ENCODE measurements at places on chromosomes 1 and 21. TPM values are rescaled to one million over a fixed set of nuclear protein-coding genes. Genes with fewer than 3 reads are reported as not detected.

ANGEL2 gene
- 59.9 TPM for total RNA-seq

BRDT gene
- not detected for total RNA-seq

PGLYRP4 gene
- not detected for total RNA-seq

CLCA4 gene
- total RNA-seq = not detected

HOOK1 gene
- total RNA-seq = 8.6 TPM

NBPF4 gene
- 0.11 TPM for total RNA-seq

OBSCN gene
- total RNA-seq = 44.3 TPM

MAP3K21 gene
- total RNA-seq = 1.3 TPM

DNA sequence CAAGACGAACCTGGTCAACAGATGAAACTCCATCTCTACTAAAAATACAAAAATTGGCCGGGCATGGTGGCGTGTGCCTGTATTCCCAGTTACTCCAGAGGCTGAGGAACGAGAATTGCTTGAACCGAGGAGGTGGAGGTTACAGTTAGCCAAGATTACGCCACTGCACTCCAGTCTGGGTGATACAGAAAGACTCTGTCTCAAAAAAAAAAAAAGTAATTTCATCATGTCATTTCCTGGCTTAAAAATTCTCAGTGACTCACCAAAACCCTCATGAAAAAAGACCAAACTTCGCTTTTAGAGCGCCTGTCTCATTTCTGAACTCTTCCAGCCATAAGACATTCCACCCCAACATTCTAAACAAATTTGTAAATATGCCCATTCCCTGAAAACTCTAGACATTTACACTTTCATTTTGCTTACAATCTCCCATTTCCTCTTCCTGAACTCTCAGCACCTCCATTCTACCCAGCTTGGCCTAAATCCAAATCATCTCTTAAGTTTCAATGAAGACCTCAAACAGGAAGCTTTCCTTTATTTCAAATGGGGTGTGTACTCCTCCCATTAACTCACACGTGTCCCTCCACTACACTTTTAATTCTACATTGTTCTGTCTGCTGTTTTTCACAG lies 50.5 kb upstream of the PRRC2C start:
- no peak for DNase-seq

GRCh38 chr1:177210071-177210470 lies 39.3 kb downstream of the BRINP2 start:
- DNase-seq = no peak

DNA sequence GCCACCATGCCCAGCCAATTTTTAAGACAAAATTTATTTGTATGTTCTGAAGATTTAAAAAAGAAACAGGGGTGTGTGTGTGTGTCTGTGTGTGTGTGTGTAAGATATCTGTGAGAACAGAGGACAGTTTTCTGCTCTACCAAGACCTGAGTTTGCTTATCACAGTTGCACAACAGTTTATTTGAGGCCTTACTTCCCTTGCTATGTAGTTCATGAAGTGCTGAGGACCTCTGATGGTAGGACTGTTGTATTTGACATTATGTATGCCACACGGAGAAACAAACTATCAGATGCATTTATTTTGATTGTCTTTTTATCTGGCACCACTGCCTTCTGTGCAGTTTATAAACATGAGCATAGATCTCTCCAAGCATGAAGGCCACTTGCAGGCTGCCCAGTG lies 355.2 kb downstream of the PBX1 start:
- DNase-seq = no peak

GRCh38 chr1:87528754-87529517 lies 200.3 kb downstream of the LMO4 start:
- DNase-seq = no peak

GRCh38 chr1:183180634-183181056 lies 5.4 kb upstream of the LAMC2 start:
- DNase-seq = no peak

DNA sequence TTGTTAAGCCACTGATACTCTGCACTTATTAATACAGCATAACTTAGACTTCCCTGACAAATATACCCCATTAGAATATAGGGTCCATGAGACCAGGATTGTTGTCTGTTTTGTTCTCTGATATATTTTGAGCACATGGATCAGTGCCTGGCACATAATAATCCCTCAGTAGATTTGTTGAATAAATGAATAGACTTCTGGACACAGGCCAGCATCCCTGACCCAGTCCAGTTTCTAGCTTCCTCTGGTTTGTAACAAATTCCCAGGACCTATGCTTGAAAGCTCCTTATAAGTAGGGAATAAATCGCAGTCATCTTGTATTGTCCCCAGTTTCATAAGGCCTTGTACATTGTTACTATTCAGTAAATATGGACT lies 58.2 kb upstream of the GADD45A start:
- DNase-seq = no peak

DNA sequence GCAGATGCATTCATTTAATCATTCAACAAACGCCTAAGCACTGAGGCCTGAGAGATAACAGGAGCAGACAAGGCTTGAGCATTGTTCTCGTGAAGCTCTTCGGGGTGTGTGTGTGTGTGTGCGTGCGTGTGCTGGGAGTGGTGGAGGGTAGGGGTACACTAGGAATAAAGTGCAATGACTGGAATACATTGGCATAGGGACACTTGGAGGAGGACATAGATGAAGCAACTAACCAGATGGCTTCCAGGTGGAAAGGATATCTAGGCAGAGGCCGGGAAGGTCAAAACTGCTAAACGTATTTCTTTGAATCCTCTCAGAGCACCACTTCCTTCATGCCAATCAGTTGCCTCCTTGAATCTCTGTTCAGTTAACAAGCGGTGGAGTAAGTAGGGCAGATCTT lies 92.6 kb downstream of the TPR start:
- DNase-seq = no peak

- DNase-seq = no peak
Measured at GRCh38 chr1:24751833-24752232, 6.6 kb downstream of the CLIC4 start.

DNA sequence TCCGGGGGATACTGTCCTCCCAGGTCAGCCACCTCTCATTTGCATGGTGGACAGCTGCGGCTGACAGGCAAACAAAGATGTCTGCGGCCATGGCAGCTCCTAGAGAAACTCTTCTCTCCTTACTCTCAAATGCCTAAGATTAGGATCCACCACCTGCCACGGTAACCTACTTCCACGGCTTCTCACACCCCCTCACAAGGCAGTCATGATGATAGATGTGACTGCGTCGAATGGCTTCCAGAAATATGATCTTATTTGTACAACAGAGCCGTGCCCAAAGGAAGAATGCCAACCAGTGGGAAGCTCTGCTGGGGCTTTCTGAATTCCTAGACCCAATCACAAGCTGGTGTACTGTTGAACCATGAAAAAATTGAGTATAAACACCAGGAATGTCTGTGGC lies 73.4 kb downstream of the BACE2 start:
- DNase-seq = no peak

DNA sequence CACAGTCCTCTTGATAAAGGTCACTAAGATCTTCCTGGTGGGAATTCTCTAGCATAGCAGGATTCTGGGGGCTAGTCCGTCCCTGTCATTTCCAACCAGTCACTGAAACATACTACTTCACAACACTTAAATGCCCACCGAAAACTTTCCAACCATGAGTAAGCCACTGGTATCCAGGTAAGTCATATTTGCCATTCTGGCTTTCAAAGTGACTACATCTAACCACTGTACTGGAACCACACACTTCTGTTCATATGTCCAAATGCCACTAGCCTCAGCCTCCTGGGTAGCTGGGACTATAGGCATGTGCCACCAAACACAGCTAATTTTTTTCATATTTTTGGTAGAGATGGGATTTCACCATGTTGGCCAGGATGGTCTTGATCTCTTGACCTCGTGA lies 64.3 kb upstream of the VANGL1 start:
- DNase-seq = no peak

- DNase-seq = peak; percentile 36
Measured at GRCh38 chr1:231931846-231932454, 305.4 kb downstream of the DISC1 start.

DNA sequence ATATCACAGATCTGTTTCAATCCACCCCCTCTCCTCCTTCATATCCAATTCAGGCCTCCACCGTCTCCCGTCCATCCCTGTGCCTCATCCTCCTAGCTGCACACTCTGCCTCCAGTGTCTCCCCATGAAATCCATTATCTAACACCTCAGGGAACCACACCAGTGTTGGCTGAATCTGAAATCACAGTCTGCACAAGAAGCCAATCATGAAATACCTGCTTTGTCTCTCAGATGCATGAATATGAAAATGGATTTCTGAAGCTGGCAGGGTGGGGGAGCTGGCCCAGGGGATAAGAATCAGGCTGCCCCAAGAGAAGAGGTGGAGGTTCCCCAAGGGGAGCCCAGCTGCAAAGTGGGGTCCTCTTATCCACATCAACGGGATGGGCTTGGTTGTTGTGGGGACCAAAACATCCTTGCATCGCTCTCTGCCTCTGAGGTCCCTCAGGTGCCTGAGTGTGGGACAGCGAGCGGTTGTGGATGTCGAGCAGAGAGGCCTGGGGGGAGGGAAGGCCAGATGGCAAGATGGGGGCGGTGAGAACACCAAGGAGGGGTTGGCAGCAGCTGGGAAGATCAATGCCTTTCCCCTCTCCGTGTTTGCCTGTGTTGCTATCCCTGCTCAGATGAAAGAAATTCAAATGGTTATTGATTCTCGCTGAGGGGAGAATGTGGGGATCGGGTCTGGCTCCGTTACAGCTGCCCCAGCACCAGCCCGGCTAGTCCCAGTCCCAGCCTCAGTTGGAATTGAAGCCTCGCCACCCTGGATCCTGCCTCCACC lies 237.3 kb upstream of the POU3F1 start:
- DNase-seq = no peak

DNA sequence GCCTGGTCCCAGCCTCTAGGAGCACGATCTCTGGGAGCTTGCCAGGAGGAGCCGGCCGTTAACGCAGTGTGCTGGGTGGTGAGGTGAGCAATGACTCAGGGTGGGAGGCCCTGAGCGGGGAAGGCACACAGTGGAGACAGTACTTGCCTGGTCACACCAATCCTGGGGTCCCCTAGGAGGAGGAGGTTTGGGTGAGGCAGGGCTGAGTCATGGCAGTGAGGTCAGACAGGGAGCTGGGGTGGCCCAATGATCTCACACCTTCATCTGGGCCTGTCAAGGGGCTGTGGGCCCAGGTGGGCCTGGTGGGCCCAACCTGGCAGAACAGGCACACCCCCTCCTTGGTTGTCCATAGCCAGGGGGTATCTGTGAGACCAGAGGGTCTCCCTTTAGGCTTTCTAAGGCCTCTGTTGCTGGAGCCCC lies 8.6 kb upstream of the EDN2 start:
- DNase-seq = no peak

DNA sequence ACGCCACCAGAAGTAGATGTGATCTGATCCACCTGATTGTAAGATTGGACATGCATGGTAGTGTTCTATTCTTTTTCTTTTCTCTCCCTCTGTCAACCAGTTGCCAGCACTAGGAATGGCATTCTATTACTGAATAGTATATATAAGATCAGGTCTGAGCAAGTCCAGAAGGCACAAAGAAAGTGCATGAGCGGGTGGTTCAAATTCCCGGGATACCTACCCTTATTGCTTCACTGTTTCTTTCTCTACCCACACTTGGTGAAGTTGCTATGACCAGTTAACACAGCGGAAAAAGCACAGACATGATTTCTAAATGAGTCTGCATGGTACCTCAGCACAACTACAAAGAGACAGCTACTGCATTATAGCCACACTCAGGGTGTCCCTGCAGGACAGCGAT lies 64.0 kb downstream of the SLC9A1 start:
- DNase-seq = no peak

- DNase-seq = no peak
Measured at GRCh38 chr1:108704496-108704895, 8.2 kb upstream of the FNDC7 start.

DNA sequence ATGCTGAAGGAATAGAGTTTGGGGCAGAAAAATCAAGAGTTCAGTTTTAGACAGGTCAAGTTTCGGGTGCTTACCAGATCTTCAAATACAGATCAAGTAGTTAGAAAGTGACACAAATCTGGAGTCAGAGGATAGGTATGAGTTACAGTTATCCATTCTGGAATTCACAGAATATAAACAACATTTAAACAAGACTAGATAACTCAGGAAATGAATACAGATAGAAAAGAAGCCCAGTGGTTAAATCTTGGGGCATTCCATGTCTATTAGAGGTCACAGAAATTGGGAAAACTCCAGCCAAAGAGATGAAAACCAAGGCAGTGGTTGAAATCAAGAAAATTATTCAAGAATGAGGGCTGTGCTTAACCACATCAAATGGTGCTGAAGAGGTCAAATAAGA lies 187.0 kb upstream of the HP1BP3 start:
- no peak for DNase-seq

DNA sequence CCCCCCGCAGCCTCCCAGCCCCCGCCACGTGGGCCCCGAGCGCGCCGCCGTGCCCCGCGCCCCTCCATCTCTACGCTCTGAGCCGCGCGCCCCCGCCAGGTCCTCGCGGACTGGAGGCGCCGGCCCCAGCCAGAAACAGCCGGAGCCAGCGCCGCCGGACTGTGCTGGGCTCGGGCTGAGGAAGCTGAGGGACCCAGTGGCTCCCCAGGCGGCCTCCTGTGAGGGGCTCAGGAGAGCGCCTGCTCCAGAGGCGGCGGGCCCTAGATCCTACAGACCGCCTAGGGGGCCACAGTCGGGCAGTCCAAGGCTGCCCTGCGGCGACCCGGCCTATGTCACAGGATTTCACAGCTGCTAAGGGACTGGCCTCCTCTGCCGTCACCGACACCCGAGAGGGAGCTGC lies 82.1 kb downstream of the NENF start:
- no peak for DNase-seq
